Stimulated activated CD4-positive, alpha-beta T cell treated with anti-CD3 and anti-CD28 coated beads, Interleukin-12 subunit alpha, Interleukin-12 subunit beta, amount 100 ng/mL, for 4 hours (primary cell): ENCODE measurements at places on chromosomes 2 and 18.

GRCh38 chr2:241189093-241189855, 797 bp downstream of the ANO7 start:
- no peak for DNase-seq

GRCh38 chr18:3111523-3112240, 98.7 kb upstream of the LPIN2 start:
- no peak for DNase-seq

- DNase-seq = no peak
Observed at GRCh38 chr2:8327371-8328100, 354.3 kb upstream of the ID2 start.

DNA sequence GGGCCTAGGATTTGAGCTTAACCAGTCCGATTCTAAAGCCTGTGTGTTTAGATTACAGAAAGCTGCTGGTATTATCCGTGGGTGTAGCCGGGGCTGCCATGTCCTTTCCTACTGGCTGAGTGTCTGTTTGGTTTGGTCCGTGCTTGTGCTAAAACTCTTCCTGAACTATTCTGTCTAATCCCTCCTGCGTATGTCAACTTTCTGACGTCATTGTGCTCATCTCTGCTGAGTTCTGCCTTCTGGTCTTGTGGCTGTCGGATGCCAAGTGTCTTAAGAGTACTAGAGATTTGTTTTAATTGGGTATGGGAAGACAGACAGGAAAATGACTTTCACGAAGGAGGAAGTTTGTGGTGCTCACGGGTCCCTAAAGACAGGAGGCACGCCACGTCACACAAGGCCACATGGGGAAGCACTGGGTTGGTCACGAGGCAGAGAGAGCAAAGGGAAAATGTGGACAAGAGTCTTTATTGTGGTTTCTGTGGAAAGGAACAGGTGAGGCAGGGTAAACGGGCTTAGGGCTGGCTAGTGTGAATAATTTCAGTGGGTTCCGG, 31.8 kb upstream of the NTSR2 start:
- DNase-seq = no peak

- DNase-seq = no peak
Observed at GRCh38 chr2:60278906-60279305, 274.5 kb downstream of the BCL11A start.

DNA sequence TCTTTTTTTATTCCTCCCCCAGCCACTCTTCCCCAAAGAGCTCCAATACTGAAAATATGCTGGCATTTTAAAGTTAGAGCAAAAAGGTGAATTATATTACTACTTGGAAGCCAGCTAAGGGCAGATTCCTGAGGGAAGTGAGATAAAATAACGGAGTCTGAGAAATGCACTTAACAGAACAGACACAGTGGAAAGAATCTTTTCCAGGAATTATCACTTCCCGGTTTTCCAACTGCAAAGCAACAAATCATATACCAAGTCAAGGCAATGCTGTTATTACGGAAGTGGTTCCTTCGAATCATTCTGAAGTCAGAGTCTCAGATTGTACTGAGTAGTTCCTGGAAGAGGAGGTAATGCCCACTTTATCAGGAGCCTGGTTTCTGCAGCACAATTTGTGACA, 435.0 kb upstream of the SPRED2 start:
- DNase-seq = no peak

DNA sequence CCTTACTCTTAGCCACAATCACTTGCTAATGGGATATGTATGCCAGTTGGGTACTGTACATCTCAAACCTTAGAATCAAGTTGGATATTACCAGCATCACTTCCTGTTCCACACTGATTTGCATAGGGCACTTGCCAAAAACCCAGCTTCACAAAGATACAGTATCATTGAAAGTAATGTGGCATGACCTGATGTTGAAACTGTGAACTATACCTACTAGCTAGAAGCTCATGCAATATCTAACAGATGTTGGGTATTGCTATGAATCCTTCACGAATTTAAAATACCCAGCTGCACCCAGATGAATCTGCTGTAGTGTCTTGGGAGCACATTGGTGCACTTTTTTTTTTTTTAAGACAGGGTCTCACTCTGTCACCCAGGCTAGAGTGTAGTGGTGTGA, 6.5 kb upstream of the STAMBP start:
- no peak for DNase-seq

GRCh38 chr2:119024568-119024967, 82.6 kb downstream of the MARCO start:
- DNase-seq = no peak
